H9 (cell line): ENCODE measurements at places on chromosomes 4 and X. TPM values are rescaled to one million over a fixed set of nuclear protein-coding genes. Genes with fewer than 3 reads are reported as not detected.

DNA sequence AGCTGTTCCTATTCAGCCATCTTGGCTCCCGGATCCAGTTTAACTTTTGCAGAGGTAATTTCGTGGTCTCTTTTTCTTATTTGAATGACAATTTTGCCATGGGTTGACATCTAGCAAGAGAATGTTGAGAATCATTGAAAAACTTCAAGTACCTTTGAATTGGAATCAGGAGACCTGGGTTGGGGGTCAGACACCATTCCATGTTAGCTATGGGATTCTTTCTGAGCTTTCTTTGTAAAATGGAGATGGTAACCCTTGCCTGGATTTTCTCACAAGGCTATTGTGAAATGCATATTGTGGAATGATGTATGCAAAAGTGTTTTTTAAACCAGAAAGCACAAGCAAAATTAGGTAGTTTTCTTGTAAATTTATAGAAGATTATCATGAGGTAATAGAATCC, 79.1 kb upstream of the HAND2 start:
- DNase-seq, result no peak

DNA sequence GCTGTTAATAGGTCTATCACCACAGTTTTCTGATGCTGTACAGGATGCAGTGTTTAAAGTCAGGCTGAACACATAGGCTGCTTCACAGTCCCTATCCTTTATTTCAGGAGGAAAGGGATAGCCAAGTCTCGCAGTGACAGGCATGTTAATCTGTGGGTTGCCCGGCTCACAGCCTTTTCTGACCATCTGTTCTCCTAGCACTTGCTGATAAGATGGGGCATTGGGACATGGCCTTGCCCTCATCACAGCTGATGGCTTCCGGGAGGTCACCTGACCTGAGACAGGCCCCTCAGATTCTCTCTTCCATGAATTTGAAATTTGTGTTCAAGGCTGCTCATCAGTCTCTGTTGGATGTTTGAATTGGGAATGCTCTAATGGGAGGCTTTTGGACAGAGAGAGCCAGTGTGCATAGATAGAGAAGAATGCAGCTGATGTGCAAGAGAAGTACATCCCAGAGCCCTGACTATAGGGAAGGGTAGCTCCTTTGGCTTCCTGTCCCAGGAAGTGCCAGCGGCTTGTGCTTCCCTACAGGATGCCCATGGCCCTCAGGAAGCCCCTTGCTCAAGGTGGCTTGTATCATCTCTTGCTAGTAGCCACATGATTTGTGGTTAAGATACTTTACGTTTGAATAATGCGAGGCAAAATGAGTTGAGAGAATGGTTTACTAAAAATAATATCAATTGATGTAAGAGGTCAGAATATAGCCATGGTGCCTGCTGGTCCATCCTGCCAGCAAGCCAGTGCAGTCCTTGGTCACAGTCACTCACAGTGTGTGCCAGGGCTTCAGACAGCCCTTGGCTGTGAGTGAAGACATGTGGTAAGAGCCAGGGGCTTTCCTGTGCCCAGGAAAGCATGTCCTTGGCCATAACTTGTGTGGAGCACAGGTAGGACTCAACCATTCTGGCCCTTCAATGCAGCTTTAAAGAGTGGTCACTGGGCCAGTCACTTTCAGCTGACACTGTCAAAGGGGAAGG, 88.6 kb downstream of the TSPAN7 start:
- no peak for DNase-seq

DNA sequence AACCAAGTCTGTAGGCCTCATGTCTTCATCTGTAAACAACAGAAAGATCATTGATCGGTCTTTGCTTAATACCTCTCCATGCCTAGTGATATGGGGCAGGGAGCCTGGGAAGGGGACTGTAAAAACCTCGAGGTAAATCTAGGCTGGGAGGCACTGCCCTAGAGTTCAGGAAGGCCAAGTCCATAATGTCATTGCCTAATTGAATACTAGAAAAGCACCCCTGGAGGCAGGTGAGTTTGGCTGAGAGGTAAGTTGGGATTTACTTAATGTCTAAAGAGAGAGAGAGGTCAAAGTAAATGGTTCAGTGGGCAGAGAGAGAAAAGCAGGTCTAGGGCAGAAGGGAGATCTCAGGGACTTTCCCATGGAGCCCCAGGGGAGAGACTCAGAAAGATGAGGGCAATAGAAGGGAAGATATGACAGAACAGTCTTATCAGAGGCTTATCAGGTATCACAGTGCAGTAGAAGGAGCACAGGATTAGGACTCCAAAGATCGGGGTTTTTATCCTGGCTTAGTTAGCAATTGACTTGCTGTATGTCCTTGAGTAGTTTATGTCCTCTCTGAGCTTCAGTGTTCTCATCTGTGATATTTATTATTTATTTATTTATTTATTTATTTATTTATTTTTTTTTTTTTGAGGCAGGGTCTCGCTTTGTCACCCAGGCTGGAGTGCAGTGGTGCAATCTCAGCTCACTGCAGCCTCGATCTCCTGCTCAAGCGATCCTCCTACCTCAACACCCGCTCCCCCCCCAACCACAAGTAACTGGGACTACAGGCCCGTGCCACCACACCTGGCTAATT, 85.2 kb downstream of the SLC16A2 start:
- no peak for DNase-seq

DNA sequence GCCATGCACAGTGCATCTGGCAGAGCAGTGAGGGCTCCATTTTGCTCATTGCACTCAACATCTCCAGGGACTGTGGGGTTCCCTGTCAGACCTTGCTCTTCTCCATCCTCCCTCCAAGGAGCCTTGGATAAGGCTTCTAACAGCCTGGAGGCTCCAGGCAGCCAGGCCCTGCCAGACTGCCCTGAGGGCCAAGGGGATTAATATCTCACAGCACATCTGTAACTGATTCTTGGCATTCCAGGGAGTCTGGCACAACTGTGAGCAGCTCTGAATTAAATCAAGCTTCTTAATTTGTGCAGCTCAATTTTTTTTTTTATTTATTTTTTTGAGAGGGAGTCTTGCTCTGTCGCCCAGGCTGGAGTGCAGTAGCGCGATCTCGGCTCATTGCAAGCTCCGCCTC, 224.5 kb upstream of the PGRMC2 start:
- DNase-seq, result no peak

DNA sequence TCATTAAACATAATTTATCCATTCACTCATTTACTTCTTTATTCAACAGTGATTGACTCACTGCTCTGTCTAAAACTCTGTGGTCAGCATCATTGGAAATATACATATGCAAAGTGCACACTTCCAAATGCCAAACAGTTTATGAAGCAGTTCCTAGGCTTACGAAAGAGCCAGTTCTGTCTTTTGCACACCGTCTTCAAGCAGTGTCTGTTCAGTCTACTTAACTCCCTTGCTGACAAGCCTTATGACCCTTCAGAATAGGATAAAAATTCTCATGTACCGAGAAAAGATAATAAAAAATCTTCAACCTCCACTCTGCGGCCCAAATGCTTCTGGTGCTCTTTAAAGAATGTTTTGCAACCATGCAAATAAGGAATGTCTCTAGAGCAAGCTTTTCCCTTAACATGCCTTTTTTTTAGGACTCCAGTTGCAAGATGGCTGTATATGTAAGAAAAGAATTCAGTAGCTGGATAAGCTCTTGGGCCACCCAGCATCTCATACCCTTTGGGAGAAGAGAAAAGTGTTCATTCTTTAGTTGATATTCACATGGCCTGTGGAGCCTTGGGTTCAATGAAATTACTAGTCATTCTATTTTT, 1037.0 kb upstream of the SLIT2 start:
- DNase-seq, result no peak

GRCh38 chrX:40262157-40263013, 164.6 kb upstream of the BCOR start:
- DNase-seq, result no peak

- no peak for DNase-seq
Observed at GRCh38 chr4:121662225-121662624, 34.6 kb downstream of the ANXA5 start.

DNA sequence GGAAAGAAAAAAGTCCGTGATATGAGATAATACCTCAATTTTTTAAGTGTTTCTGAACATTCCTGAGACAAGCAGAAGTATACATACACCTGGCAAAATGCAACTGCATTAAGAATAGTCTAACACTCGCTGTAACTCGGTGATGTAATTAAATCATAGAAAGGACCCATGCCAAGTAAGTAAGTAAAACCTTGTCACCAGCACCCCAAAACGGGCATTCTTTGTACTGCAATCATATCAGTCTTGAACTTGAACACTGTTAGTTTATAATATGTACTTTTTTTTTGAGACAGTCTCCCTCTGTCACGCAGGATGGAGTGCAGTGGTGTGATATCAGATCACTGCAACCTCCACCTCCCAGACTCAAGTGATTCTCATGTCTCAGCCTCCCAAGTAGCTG, 47.4 kb downstream of the SMIM14 start:
- no peak for DNase-seq

DNA sequence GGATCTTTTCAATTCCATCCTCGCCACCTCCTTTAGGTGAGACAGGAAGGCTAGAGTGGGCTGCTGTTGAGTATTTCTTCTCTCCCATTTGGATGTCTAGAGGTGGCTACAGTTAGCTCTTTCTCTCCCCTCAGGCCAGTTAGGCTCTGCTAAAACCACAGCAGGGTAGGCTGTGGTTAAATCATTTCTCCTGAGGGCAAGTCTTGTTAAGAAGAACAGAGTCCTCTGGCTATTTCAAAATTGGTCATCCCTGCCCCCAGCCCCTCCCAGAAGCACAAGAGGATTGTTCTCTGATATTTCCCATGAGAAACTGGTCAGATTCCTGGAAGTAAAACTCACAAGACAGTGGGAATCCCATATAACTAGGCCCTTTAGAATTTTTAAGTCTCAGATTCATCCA, 1359.5 kb downstream of the TECRL start:
- DNase-seq, result no peak

- no peak for DNase-seq
Observed at GRCh38 chr4:11423465-11423864, 5.2 kb downstream of the HS3ST1 start.

DNA sequence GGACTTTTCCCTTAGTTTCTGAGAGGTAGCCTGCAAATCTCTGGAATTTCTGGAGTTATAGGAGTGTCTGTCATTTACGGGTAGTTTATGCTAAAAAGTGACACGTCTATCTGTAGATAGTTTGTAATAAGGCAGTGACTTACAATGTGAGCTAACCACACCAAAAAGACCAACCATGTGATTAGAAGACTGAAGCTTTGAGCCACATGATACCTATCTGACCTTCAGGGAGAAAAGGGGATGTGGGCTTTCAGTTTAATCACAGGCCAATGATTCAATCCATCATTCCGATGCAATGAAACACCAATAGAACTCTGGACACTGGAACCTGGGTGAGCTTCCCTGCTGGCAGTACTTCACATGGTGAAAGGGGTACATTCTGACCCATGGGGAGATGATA, 254.6 kb upstream of the GK2 start:
- DNase-seq, result no peak

GRCh38 chrX:136376713-136377112, 76.0 kb downstream of the ADGRG4 start:
- DNase-seq, result no peak

DNA sequence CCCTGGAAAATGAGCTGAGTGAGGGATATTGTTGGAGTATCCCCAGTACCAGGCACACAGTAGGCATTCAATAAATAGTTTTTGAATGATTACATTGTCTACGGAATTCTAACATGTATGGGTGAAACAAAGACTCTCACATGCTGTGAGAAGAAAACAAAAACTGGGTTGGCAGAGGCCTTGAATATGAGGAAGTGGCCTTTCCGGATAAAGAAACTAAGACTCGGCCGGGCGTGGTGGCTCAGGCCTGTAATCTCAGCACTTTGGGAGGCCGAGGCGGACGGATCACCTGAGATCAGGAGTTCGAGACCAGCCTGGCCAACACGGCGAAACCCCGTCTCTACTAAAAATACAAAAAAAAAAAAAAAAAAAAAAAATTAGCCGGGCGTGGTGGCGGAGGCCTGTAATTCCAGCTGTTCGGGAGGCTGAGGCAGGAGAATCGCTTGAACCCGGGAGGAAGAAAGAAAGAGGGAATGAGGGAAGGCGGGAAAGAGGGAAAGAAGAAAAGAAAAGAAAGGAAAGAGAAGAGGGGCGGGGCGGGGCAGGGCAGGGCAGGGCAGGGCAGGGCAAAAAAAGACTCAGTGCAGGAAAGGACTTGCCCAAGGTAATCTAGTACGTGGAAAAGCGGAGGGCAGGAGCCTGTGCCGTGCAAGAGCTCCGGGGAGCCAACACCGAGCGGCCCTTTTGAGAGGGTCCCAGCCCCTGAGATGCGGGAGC, 689 bp upstream of the TMA16 start:
- DNase-seq, result no peak

DNA sequence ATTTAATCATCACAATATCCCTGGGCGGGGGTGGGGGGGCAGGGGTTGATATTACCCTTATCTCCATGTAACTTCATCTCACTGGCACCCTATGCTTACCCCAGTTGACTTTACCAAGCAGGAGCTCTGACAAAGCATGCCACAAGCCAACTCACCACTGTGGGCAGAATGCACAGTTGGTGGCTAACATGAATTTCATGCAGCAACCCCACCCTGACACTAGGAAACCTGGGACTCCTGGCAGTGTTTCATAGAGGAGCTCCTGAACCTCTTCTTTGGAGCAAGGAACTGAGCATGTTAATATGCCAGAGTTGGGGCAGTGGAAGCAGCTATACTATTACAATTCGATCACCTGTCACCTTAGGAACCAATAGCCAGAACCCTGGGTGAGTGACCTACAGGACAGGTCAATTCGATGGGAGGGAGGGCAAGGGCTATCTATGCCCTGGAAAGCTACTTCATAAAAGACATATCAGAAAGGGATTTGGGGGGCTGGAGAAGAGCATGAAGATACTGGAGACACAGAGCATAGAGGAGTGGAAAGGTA, 97.2 kb upstream of the ACSL4 start:
- no peak for DNase-seq

DNA sequence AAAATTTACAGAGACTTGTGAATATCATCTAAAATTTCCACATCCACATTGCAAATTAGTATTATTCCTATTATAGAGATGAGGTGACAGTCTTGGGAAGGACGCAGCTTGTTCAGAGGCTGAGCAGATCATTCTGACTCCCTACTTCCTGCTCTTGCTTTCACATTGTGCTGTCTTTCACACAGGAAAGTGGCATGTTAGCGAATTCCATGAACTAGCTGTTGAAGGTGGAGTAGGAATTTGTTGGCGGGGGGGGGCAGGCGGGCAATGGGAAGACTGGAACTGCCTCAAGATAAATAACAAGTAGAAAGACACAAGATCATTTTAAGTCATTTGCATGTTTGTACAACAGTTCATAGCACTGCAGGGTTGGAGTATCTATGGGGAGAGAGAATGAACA, 2.3 kb downstream of the PF4V1 start:
- no peak for DNase-seq

- no peak for DNase-seq
Observed at GRCh38 chr4:148094149-148094548, 348.1 kb downstream of the NR3C2 start.

- no peak for DNase-seq
Observed at GRCh38 chrX:110531873-110532580, 173.4 kb downstream of the RTL9 start.

GRCh38 chrX:68732906-68733493, 85.5 kb downstream of the STARD8 start:
- peak; percentile 72 for DNase-seq

ARHGEF38 gene
- not detected in 2 replicates for total RNA-seq

TRPC5OS gene
- total RNA-seq, result not detected in 2 replicates

PCYT1B gene
- total RNA-seq, result 27.4 and 29.1 TPM in 2 replicates

BEND2 gene
- not detected in 2 replicates for total RNA-seq

TMEM47 gene
- total RNA-seq, result 26.0 and 26.4 TPM in 2 replicates

SPANXC gene
- total RNA-seq, result not detected in 2 replicates
